ENCODE measurements at places on chromosomes 3 and 15.
A peak's percentile ranks its signal among the peaks of the same experiment; 100 is the strongest.

DNA sequence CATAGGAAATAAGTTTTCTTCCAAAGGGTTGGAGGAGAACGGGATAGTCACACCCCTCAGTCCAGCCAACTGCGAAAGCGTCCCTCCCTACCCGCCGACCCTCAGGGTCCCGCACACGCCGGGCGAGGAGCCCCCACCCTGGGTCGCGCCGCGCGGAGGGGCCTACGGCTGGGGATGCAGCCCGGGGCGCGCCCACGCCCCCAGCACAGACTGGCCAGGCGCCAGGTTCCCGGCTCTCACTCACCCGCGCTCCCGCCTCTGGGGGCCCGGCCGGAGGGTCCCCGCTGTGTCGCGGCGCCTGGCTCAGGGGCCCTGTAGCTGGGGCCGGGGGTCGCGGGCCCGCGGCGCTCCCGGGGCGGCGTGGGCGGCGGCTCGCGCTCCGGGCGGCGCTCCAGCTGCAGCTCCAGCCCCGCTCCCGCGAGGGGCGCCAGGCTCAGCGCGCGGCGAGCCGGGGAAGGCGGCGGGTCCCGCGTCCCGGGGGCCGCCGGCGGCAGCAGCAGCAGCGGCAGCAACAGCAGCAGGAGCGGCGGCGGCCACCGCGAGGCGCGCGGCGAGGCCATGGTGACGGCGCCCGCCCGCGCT, 375 bp downstream of the HEG1 start:
- DNase-seq = no peak

- DNase-seq = no peak
Observed at GRCh38 chr15:51750792-51751696, at the start of gene TMOD2. TMOD2 (plus strand) TSS chr15:51751597; CDS start chr15:51766442, 14,845 bp downstream.

DNA sequence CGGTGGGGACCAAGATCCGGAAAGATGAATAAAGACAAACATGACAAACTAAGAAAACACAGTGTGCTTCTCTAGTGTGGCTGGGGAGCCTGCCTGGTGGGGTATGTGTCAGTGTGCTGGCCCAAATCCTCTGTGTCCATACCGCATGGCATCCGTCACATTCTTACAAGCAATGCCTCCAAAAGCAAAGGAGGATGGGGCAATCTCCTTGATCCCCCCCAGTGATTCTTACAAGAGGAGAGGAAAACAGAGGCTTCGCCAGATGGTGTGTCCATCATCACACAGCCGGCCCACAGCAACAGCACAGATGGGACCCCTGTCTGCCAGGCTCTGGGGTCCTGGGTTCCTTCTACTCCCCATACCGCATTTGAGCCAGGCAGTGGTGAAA, 558 bp upstream of the IL17RC start:
- DNase-seq = no peak

DNA sequence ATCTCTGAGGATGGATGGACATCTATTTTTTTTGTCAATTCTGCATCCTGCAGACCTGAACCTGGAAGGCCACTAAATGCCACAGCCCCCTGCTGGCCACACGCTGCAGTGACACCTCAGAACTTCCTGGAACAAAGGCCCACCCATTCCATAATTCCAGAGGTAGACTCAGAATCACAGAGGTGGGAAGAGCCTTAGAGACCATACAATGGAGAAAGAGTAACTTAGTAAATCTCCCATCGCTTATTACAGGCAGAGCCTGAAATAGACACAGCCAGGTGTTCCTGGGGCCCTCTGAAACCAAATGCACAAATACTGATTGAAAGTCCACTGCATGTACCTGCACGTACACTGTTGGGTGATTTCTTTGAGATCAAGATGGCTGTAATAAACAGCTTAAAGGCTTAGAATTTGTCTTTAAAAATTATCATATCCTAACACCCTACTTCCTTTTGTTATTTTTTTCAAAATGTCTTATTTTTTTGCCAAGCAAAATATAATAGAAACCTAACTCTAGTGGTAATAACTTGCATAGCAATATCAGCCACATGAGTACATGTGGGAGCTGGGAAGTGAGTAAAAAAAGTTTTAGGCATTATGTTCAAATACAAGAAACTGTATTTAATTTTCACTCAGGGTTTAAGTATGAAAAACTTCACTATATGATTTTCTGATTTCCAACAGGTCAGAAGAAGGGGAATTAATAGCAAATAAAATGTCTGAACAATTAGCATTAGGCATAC, 62.7 kb downstream of the EOMES start:
- DNase-seq = no peak

- no peak for DNase-seq
Observed at GRCh38 chr15:57728436-57728835, 21.9 kb downstream of the POLR2M start.

- no peak for DNase-seq
Observed at GRCh38 chr15:36766449-36766848, 187.0 kb downstream of the CDIN1 start.

DNA sequence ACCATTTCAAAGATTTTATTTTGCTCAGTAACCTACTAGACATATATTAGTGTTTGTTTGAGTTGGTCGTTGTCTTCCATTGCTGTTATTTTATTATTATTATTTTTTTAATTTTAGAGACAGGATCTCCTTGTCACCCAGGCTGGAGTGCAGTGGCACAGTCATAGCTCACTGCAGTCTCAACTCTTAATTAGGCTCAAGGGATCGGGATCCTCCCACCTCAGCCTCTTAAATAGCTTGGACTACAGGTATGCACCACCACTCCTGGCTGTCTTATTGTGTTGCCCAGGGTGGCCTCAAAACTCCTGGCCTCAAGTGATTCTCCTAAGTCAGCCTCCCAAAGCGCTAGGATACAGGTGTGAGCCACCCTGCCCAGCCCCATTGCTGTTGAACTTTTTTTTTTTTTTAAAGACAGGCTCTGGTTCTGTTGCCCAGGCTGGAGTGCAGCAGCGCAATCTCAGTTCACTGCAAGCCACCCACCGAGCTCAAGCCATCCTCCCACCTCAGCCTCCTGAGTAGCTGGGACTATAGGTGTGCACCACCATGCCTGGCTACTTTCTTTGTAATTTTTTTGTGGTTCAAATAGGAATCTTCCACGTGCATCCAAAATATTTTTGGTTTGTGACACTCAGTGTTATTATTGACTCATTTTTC, 18.2 kb downstream of the SETD5 start:
- no peak for DNase-seq

DNA sequence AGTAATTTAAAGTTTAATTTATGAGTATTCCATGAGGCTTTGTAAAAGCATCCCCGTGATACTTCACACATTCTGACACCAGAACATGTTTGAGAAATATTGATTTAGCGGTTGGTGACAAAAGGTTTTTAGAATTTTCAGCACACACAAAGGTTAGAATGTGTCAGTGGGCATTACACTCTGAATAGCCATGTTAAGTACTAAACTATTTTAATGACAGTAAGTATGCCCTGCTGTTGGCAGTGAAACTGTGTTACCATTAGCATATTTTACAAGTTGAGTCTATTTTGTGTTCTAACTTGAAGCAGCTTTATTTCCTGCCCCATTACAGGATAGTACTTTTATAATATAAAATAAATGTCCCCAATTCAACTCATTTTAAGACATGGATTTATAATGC, 66.5 kb downstream of the ADAMTSL3 start:
- DNase-seq = no peak

DNA sequence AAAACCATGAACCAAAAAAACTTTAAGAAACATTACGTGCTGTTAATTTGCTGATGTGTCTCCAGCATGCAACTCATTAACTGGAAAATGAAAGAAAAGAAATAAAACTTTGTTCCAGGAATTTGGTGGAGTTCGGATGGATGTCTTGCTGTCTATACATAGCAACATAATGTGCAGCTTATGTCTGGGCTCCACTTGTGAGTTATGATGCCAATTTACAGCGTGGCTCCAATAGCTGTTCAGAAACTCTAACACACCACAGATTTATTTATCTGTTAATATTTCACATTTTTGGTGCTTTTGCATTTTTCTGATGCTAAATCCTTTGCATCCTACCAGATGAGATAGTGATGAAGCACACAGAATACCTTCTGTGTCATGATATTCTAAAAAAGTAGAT, 45.1 kb downstream of the MAP4 start:
- DNase-seq = no peak

- DNase-seq = no peak
Observed at GRCh38 chr3:116291141-116291540, 154.1 kb downstream of the LSAMP start.

DNA sequence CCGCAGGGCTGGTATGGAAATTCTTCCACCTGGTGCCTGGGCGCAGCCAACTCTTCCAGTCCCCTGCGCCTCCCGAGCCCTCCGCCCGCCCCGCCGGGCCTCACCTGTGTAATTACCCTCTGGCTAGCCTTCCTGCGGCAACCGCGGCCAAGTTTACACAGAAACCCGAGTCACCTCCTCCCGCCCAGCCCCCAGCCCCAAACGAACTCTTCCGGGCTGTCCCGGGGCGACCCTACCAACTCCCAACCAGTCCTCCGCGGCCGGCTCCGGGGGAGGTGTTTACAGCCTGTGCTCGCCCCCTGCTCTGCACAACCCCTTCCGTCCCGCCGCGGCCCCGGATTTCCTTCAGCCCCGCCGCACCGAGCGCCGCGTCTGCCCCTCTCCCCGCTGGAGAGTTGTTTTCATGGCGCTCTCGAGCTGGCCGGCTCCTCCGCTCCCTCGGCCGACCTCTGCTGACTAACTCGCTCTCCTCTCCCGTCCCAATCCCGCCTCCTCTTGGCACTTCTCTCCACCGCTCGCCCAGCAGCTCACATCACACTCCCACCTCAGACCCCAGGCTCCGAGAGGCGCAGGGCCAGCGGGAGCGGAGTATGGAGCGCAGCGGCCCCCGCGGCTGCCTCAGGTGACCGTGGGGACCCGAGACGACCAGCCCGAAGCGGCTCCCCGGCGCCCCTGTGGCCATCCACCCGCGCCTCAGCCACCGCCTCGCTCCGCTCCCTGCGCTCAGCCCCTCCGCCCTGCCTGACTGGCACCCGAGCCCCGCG, 538 bp downstream of the ATOSA start:
- peak; percentile 30 for DNase-seq

DNA sequence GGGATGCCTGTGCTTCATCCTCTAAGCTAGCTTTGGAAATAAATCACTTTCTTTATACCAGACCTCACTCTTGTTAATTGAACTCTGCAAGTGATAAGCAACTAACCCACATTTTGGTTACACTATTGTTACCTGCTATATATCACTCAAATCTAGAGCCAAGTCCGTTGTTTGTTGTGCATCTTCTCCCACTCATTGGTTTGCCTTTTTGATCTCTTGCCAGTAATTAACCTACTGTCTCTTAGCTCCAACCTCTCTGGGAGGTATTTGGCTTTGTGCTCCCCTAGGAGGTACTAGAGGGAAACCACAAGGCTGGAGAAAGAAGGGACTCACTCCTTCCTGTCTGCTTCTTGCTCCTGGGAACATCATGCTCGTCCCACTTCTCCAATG, 12.8 kb upstream of the CRBN start:
- DNase-seq = no peak

DNA sequence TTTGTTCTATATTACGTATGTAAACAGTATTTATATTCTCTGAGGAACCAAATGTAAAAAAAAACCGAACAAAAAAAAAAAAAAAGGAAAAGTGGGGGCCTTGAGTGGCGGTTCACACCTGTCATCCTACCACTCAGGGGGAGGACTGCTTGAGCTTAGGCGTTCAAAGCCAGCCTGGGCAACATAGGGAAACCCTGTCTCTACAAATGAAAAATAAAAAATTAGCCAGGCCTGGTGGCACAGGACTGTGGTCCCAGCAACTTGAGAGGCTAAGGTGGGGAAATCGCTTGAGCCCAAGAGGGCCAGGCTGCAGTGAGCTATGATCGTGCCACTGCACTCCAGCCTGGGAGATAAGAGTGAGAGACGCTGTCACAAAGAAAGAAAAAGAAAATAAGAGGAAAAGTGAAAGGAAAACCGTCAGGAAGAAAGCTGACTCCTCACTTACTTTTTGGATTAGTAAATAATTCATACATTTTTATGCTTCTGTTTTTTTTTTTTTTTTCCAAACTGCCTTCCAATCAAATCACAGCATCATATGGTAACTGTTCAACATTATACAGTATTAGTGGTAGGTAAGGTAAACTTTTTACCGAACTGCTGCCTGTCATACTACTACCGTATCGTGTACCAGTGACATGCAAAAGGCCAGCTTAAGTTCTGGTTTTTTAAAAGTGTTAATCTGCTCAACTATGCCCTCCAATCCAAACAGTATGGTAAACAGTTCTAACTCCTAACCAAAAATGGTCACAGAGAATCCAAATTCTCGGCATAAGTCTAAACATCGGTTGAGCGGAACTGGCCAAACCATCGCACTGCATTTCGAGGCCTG, 1.2 kb downstream of the PHC3 start:
- no peak for DNase-seq

GRCh38 chr15:60899967-60900356, 329.1 kb downstream of the RORA start:
- DNase-seq = no peak

GRCh38 chr3:122415104-122415744, 638 bp downstream of the WDR5B start:
- DNase-seq = no peak

- DNase-seq = no peak
Observed at GRCh38 chr3:123044981-123045763, 17.6 kb upstream of the SEMA5B start.

DNA sequence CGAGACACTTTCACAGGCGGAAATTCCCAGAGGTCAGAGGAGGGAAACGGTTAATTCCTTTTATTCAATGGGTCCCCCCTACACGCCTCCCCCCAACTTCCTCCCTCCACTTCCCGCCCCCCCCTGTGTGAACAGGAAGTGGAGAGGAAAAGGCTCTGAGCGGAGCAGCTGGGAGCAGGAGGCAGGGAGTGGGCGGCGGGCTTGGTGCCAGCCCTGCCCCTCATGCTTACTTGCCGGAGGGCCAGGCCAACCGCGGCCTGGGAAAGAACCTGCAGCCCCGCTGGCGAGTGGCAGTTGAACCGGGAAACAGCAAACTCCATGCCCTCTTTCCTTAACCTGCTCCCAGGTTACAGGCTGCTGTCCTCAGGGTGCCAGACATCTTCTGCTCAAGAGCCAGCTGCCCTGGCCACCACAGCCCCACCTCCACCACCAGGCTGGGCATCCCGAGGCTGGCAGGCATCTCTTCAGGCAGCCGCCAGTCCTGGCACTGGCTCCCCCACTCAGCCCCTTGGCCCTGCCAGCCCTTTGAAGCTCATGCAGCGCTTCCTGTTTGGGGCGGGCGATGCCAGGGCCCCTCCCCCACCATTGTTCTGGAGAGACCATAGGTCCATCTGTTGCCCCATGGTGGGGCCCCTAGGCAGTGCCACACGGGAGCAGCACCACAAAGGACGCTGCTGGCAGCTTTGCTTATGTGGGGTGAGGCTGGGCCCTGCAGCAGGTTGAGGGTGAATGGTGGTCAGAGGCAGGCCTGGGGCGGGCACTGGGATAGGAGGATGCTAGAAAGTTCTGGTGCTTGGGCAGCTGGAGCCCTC, 12.9 kb downstream of the VPS18 start:
- no peak for DNase-seq

All from GM04504 (cell line).